IMR-90 (cell line): ENCODE measurements at places on chromosomes 1 and 21. TPM values are rescaled to one million over a fixed set of nuclear protein-coding genes. Genes with fewer than 3 reads are reported as not detected.

Gene MATN1
- 0.56 TPM in 1 of 2 replicates, not detected in the other for total RNA-seq

DNA sequence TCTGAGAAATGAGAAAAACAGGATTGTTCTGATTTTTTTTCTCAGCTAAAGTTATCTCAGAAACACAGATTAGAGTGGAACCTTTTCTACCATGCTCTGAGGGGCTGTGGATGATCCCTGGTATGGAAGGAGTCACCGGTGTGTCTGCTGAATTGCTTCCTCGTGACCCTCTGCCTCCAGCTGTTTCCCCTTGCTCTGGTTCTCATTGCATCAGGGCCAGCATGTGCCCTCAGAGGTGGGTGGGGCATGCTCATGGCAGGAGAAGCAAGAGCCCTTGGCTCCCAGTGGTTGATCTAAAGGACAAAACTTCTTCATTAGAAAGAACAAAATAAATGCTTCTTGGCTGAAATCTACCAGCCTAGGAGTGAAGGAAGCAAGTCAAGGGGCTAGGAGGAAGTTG, 183.2 kb upstream of the HMCN1 start:
- no peak for DNase-seq

GRCh38 chr1:230570724-230571360, 71.4 kb upstream of the COG2 start:
- no peak for DNase-seq

GRCh38 chr1:25117233-25117823, 115.0 kb downstream of the SYF2 start:
- no peak for DNase-seq

DNA sequence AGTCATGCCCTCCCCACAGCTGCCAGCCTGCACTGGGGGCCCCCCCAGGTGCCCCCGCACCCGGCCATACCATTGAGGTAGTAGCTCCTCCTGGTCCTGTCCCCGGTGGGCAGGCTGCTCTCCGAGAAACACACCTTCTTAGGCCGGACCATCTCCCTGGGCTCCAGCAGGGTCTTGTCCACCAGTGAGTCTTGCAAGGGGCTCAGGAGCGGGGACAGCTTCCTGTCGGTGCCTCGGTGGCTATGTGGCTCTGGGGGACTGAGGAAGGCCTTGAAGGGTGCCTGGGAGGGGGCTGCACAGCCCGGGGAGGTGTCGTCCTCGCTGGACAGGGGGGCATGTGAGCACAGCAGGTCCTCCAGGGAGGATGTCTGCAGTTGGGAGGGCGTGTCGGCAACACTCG, 12.9 kb upstream of the FTCD start:
- no peak for DNase-seq

- DNase-seq: no peak
Measured at GRCh38 chr1:98417820-98418219, 243.7 kb upstream of the SNX7 start.
